ENCODE measurements at places on chromosomes 13 and 19.

GRCh38 chr13:91269237-91269636 lies 78.2 kb upstream of the MIR17HG start:
- no peak for DNase-seq

- no peak for DNase-seq
Observed at GRCh38 chr19:29378543-29379080, 147.2 kb upstream of the VSTM2B start.

GRCh38 chr19:29520390-29520789 lies 5.4 kb upstream of the VSTM2B start:
- DNase-seq = no peak

DNA sequence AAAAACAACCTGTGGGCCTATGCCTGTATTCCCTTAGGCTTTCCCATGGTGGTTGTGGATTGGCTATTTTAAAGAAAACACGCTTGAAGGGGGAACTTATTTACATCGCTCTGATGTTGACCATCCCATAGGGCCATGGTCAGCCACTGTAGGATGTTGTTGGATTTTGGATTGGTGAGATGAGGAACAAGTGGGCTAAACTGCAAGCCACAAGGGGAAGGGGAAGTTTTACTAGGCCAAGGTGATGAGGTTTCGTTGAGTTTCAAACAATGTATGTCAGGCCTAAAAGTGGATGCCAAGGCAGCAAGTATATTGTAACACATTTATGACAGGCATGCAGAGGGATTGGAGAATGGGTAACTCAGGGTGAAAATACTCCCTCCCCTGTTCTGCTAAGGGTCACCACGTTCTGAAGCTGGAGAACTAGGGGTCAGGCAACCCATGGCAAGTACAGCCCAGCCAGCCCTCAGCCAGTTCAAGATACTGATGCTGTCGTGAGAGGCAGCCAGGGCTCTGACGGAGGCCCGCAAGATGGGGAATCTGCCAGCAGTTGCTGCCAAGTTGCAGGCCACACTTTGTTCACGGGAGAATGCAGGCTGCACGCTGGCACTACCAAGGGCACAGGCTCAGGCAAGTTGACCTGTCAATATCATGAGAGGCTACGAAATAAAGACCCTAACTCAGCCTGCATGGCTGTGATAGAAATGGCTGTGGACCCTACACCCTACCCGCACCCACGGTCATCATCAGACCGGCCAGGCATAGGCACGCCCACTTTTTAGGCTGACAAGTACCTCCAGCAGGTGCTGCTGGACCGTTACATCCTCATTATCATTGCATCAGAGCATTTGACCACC lies 11.1 kb downstream of the IRGC start:
- DNase-seq = no peak

DNA sequence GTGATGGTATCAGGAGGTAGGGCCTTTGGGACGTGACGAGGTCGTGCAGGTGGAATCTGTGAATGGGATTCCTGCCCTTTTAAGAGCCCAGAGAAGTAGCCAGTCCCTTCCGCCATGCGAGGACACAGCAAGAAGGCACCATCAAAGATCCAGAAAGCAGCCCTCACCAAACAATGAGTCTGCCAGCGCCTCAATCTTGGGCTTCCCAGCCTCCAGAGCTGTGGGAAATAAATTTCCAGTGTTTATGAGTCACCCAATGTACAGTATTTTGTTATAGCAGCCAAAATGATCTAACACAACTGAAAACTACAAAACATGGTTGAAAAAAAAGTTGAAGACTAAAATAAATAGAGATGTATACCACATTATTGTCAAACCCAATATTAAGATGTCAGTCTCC lies 16.9 kb upstream of the LAMP1 start:
- no peak for DNase-seq

DNA sequence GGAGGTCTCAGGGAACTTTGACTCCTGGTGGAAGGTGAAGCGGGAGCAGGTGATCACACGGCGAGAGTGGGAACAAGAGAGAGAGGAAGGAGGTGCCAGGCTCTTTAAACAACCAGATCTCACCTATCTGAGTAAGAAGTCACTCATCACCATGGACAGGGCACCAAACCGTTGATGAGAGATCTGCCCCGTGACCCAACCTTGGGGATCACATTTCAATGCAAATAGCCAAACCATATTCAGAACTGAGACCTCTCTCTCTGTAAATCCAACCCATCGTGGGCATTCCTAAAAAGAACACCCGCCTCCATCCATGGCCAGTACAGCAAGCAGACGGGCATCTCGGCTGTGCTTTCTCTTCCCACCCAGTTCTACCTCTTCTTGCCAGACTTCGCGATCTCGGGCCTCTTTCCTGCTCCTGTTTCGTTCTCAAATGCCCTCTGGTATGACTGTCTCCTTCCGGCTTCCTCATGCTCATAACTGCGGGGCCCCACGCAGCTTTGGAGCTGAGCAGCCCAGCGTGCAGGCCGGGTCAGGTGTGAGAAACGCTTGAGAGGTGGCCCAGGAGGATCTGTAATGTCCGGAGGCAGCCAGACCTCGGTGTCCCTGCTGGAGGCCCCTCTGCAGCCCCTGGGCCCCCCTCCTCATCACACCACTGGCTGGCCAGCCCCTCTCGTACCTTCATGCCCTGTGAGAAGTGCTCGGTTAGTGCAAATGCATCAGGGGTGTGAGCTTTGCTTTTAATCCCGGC lies 97.0 kb upstream of the GPR183 start:
- no peak for DNase-seq

DNA sequence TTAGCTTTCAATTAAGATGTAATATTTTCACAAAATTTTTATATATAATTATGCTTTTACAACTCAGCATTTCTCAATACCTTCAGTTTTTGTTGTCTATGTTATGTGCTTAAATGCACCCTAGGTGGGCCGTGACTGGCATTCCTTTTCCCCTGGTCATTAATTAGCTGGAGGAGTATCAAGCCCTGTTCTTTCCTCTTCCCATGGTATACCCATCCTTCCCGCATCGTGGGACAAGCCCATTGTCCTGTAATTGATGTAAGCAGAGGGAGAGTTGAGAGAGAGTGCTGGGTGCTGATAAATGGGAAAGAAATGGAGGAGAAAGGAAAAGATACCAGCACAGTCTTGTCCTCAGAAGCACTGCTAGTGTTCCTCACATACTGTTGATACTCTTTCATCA lies 591.7 kb downstream of the GPC6 start:
- no peak for DNase-seq

DNA sequence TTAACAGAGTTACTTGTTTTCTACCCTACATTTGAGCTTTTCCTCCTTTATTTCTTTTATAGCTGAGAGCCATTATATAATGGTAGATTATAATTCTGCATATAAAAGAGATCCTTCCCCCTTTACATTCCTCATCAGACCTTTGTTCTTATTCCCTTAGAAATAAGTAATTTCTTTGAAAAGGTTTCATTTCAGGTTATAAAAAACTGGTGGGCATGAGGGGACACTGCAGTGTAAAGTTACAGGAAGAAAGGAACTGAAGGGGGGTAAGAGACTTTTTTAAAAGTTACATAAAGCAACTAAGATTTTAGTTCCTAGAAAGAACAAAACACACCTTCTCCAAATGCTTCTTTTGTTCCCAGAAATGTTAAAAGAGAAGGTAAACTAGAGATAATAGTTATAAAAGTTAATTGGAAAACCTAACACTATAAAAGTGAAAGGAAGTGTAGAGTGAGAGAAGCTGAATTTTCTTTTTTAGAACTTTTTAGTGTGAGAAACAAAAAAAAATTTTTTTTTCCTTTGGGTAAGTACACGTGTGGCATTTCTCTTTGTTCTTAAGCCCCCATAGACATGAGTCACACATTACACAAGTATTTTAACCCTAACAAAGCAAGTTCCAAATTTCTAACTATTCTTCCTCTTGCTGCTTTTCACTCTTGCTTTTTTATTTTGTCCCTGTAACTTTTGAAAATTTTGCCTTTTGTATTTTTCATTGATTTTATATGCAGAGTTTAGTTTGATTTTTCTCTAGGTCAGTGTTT lies 106.4 kb upstream of the MLNR start:
- no peak for DNase-seq

DNA sequence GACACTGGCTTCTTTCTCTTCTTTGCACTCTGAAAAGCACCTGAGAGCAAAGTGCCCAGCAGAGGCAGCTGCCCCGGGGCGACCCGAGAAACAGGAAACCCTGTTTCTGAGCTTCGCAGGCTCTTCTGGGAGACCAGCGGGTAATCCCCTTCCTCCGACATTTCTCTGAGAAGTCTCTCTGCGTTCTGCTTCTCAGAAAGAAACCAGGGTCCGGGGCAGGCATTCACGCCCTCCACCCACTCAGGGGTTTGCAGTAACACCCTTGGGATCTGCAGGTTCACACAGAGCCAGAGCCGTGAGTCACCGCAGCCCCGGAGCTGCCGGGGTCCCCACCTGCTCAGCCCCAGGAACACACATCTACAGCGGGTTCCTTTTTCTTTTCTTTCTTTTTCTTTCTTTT lies 86.0 kb downstream of the GADD45B start:
- peak; percentile 67 for DNase-seq

- DNase-seq = no peak
Observed at GRCh38 chr19:31257426-31258130, 91.7 kb downstream of the TSHZ3 start.

DNA sequence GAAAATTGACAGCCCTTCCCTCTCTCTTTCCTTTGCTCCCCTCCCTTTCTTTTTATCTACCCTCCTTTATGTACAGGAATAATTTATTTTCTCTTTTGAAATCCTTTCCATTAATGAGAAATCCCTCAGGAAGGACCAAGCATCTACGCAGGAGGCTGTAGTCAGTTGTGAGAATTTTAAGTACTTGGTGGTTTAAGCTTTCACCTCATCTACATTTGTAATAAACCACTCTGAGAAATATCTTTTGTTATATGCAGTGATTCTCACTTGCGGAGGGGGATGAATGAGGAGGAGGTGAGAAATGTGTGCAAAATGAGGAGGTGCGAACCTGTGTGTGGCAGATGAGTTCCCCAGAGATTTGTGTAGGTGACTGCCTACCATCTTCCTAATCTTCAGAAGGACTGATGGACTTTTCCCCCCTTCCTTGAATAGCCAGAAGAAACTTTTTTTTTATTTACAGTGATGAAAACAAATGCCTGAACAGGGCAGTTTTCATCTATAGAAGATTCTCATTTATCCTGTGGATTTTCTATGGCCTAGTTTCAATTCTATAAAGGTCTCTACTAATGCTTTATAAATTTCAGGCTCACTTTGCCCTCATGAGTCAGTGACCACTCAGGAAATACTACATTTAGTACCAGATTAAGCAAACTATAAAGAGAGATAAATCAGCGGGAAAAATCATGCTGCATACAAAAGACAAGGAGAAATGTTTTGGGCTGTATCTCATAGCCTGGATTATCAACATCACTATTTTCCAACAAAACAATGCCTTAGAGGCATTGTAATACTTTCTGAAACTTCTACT lies 118.3 kb downstream of the LHFPL6 start:
- no peak for DNase-seq

DNA sequence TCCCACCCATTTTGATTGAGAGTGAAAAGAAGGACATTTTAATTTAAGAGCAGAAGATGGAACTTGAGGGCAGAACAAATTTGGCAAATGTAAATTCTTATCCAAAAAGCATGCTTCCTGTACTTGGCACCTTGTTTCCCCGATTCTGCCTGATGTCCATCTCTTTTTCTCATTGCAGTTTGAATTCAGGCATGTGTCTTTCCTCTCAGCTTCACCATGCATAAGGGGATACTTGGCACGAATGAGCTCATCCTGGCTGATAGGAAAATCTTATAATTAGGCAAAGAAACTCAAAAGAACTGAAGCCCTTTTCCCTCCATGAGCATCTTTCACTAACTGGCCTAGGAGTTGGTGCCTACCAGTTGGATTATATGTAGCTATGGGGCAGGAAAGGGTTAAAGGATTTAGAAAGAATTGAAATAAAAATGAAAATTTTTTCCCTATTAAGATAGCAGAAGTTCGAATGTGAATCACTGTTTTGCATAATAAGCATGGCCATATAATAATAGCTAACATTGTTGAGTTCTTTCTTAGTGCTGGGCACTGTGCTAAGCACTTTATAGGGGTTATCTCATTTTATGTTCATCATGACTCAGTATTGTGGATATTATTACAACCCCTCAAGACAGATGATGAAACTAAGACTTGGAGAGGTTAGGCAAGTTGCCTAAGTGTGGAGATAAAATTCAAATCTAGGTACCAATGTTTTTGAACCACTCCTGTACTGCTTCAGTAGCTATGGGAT lies 386.6 kb downstream of the KCNRG start:
- DNase-seq = no peak

- DNase-seq = peak; percentile 72
Observed at GRCh38 chr13:99434258-99434788, 66.9 kb upstream of the TM9SF2 start.

DNA sequence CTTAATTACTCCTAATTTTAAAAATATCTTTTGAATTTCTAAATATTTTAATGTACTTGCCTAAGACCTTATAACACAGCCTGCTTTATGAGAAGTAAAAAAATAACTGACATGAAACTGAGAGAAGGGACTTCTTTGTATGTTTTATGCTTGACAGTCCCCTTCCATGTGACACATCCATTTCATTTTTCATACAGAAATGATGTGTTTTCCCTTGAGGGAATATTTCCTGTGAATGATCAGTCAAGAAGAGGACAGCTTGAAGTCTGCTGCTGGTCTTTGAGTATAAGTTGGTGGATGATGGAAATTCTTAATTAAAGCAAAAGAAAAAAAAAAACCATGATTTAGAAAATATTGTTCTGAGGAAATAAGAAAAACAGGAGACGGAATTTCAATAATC lies 230.4 kb upstream of the KLHL1 start:
- DNase-seq = no peak

DNA sequence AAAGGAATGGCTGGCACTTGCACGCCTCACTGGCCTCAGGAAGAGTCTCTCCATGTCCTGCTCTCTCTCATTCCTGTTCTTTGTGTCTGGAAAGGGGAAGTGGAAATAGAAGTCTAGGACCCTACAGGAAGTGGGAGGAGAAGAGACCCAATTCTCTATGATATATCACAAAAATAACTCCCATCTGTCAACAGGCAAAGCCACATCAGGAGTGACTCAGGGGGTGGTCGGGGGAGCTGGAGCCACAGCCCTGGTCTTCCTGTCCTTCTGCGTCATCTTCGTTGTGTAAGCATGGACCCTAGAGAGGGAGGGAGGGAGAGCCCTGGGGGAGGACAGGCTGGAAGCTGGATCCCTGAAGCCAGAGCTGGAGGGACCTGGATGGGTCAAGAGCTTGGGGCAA lies 3.0 kb downstream of the SIGLEC9 start:
- DNase-seq = no peak

DNA sequence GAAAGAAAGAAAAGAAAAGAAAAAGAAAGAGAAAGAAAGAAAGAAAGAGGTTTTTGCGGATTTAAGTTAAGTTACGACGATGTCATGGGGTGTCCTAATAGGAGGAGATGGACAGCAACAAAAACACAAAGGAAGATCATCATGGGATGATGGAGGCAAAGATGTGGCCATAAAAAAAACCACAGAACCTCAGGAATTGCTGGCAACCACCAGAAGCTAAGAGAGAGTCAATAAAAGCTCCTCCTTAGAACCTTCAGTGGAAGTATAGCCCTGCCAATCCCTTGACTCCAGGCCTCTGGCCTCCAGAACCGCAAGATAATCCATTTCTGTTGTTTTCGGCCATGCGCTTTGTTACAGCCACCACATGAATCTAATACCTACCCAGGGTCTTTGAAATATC lies 11.5 kb downstream of the PLEKHA4 start:
- no peak for DNase-seq

- no peak for DNase-seq
Observed at GRCh38 chr13:64782466-64782865, 2447.7 kb downstream of the PCDH9 start.
